ENCODE measurements at places on chromosomes 12 and 14.

- no peaks in the 10 kb centered on the region for H3K27me3 ChIP-seq
- no peak overlapping the region for H3K4me3 ChIP-seq
- no peaks in the 10 kb centered on the region for H3K36me3 ChIP-seq
- no peaks in the 10 kb centered on the region for H3K4me1 ChIP-seq
- peak overlapping the region; percentile 98 for H3K27ac ChIP-seq
Observed at GRCh38 chr12:93592641-93593406, 20.3 kb downstream of the SOCS2 start.

GRCh38 chr14:99779751-99780150 lies 13.5 kb upstream of the EML1 start:
- no peak for DNase-seq
- H3K27ac ChIP-seq, result no peak overlapping the region
- H3K4me1 ChIP-seq, result no peaks in the 10 kb centered on the region
- no peaks in the 10 kb centered on the region for H3K36me3 ChIP-seq
- H3K4me3 ChIP-seq, result no peak overlapping the region

DNA sequence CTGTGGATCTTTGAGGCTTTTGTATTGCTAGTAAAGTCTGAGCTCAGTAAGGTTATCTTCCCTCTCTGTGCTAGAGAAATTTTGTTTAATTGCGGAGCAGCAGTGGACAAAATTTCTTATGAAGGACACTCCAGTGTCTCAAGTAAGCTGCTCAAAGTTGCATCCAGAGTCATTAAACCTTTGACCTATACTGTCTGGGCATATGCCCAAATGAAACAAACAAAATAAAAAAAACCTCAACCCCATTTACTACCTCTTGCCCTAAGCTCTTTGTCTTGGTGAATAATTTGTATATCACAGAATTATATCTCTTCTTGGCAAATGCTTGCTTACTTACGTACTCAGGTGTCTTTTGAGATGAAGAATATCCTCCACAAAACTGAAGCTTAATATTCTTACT lies 465.2 kb downstream of the SOX5 start:
- H3K36me3 ChIP-seq, result no peaks in the 10 kb centered on the region
- no peak for DNase-seq
- no peak overlapping the region for H3K27ac ChIP-seq
- H3K27me3 ChIP-seq, result no peaks in the 10 kb centered on the region
- H3K4me1 ChIP-seq, result no peaks in the 10 kb centered on the region

- no peaks in the 10 kb centered on the region for H3K36me3 ChIP-seq
- H3K27me3 ChIP-seq, result no peaks in the 10 kb centered on the region
- H3K4me3 ChIP-seq, result no peak overlapping the region
Observed at GRCh38 chr12:42475106-42475505, 114.4 kb downstream of the PRICKLE1 start.

GRCh38 chr12:49367381-49368239 lies at the start of gene SPATS2:
TSS of gene SPATS2 (plus strand) at chr12:49367462. CDS start at chr12:49461013, 93,551 bp downstream.
- peaks cover 6% of the 10 kb centered on the region for H3K4me1 ChIP-seq
- DNase-seq, result no peak
- peak within 1 kb of the TSS; percentile 96 for H3K27ac ChIP-seq
- no peaks in the 10 kb centered on the region for H3K27me3 ChIP-seq

GRCh38 chr14:79376557-79376956 lies 834.7 kb downstream of the DIO2 start:
- H3K4me3 ChIP-seq, result no peak overlapping the region
- H3K36me3 ChIP-seq, result no peaks in the 10 kb centered on the region
- no peak for DNase-seq
- H3K27me3 ChIP-seq, result no peaks in the 10 kb centered on the region
- no peak overlapping the region for H3K27ac ChIP-seq

DNA sequence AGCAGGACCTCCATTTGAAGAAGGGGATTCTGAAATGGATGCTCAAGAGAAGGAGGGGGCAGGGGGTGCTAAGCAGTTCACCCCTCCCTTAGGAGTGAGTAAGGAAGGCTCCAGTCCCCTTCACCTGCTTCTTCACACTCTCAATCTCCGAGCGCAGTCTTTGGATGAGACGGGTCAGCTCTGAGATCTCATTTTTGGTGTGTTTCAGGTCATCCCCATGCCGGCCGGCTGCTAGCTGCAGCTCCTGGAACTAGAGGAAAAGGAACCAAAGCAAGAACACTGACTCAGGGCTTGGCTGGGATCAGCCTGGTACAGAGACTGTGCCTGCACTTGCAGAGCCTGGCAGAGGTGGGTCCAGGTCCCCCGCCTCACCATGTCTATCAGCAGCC lies 7.3 kb downstream of the KRT73 start:
- H3K4me3 ChIP-seq, result no peak overlapping the region
- no peaks in the 10 kb centered on the region for H3K36me3 ChIP-seq
- no peak overlapping the region for H3K27ac ChIP-seq
- no peak for DNase-seq
- H3K27me3 ChIP-seq, result no peaks in the 10 kb centered on the region

DNA sequence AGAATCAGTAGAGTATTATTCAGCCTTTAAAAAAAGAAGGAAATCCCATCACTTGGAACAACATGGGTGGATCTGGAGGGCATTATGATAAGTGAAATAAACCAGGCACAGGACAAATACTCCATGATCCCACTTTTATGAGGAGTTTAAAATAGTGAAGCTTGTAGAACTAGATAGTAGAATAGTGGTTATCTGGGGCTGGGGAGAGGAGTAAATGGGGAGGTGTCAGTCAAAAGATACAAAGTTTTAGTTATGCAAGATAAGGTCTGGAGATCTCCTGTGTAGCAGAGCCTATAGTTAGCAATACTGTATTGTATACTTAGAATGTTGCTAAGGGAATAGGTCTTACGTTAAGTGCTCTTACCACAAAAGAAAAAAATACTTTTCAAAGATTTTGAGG lies 64.9 kb downstream of the RIC8B start:
- peak overlapping the region; percentile 15 for H3K27ac ChIP-seq
- no peaks in the 10 kb centered on the region for H3K27me3 ChIP-seq
- no peaks in the 10 kb centered on the region for H3K36me3 ChIP-seq
- no peak for DNase-seq
- no peak overlapping the region for H3K4me3 ChIP-seq

- H3K4me1 ChIP-seq, result no peaks in the 10 kb centered on the region
- no peaks in the 10 kb centered on the region for H3K36me3 ChIP-seq
- DNase-seq, result no peak
Observed at GRCh38 chr12:45912774-45913173, 77.6 kb downstream of the SCAF11 start.

- no peaks in the 10 kb centered on the region for H3K36me3 ChIP-seq
- peak overlapping the region; percentile 70 for H3K4me3 ChIP-seq
- no peaks in the 10 kb centered on the region for H3K27me3 ChIP-seq
- no peak for DNase-seq
- H3K27ac ChIP-seq, result no peak overlapping the region
- H3K4me1 ChIP-seq, result no peaks in the 10 kb centered on the region
Observed at GRCh38 chr12:31962076-31962475, 2.9 kb downstream of the RESF1 start.

- no peaks in the 10 kb centered on the region for H3K36me3 ChIP-seq
- no peaks in the 10 kb centered on the region for H3K27me3 ChIP-seq
- H3K4me1 ChIP-seq, result no peaks in the 10 kb centered on the region
- no peak overlapping the region for H3K27ac ChIP-seq
- H3K4me3 ChIP-seq, result no peak overlapping the region
Observed at GRCh38 chr14:50783563-50783962, 47.4 kb downstream of the NIN start.

- no peak overlapping the region for H3K4me3 ChIP-seq
- H3K27me3 ChIP-seq, result no peaks in the 10 kb centered on the region
- H3K36me3 ChIP-seq, result no peaks in the 10 kb centered on the region
- H3K27ac ChIP-seq, result peak overlapping the region; percentile 33
- peaks cover 8% of the 10 kb centered on the region for H3K4me1 ChIP-seq
- DNase-seq, result no peak
Observed at GRCh38 chr14:71362920-71363584, 455.8 kb downstream of the PCNX1 start.

- H3K36me3 ChIP-seq, result no peaks in the 10 kb centered on the region
- no peaks in the 10 kb centered on the region for H3K27me3 ChIP-seq
- no peak overlapping the region for H3K4me3 ChIP-seq
- no peak overlapping the region for H3K27ac ChIP-seq
- peaks cover 5% of the 10 kb centered on the region for H3K4me1 ChIP-seq
Observed at GRCh38 chr12:12608557-12608957, 3.1 kb upstream of the CREBL2 start.

DNA sequence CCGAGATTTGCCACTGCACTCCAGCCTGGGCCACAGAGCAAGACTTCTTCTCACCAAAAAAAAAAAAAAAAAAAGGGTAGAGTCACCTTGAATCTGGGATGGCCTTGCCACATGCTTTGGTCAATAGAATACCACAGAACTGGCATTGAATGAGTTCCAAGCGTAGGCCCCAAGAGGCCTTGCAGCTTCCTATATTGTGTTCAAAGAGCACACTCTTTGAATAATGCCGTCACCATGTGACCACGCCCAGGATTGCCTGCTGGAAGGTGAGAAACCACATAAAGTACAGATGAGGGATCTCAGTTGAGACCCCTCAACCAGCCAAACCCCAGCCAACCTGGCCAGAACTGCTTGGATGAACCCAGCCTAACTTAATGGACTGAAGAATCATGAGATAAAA lies 239.2 kb upstream of the AMIGO2 start:
- no peak overlapping the region for H3K27ac ChIP-seq
- H3K4me3 ChIP-seq, result no peak overlapping the region
- no peaks in the 10 kb centered on the region for H3K36me3 ChIP-seq

DNA sequence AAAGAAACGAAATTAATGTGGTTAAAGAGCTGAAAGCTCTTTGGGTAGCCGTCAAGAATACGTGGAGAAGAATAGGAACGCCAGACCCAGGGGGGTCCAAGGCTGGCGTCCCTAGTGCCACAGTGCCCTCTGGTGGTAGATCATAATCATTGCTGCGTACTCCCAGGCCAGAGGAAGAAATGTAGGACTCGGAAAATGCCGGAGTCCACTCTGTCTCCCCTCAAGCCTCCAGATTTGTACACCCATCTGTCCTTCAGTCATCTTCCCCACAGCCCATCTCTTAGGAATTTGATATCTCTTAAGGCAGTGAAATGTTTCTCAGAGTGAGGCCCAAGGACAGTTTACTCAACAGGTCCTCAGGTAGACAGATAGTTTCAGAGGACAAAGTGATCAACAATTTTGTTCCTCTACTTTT lies 25.4 kb upstream of the PLEKHG6 start:
- H3K4me3 ChIP-seq, result no peak overlapping the region
- no peaks in the 10 kb centered on the region for H3K27me3 ChIP-seq
- no peak overlapping the region for H3K27ac ChIP-seq

- no peaks in the 10 kb centered on the region for H3K27me3 ChIP-seq
- no peak for DNase-seq
- no peak overlapping the region for H3K27ac ChIP-seq
- H3K36me3 ChIP-seq, result no peaks in the 10 kb centered on the region
Observed at GRCh38 chr12:75932241-75932640, 99.3 kb downstream of the PHLDA1 start.

GRCh38 chr14:67285876-67286452 lies 44.7 kb downstream of the PALS1 start:
- H3K36me3 ChIP-seq, result no peaks in the 10 kb centered on the region
- H3K27me3 ChIP-seq, result no peaks in the 10 kb centered on the region
- H3K4me3 ChIP-seq, result no peak overlapping the region
- H3K4me1 ChIP-seq, result no peaks in the 10 kb centered on the region

- no peaks in the 10 kb centered on the region for H3K27me3 ChIP-seq
- no peak overlapping the region for H3K4me3 ChIP-seq
- no peak overlapping the region for H3K27ac ChIP-seq
- peaks cover 3% of the 10 kb centered on the region for H3K4me1 ChIP-seq
- H3K36me3 ChIP-seq, result no peaks in the 10 kb centered on the region
Observed at GRCh38 chr14:93301821-93302447, 30.9 kb downstream of the BTBD7 start.

DNA sequence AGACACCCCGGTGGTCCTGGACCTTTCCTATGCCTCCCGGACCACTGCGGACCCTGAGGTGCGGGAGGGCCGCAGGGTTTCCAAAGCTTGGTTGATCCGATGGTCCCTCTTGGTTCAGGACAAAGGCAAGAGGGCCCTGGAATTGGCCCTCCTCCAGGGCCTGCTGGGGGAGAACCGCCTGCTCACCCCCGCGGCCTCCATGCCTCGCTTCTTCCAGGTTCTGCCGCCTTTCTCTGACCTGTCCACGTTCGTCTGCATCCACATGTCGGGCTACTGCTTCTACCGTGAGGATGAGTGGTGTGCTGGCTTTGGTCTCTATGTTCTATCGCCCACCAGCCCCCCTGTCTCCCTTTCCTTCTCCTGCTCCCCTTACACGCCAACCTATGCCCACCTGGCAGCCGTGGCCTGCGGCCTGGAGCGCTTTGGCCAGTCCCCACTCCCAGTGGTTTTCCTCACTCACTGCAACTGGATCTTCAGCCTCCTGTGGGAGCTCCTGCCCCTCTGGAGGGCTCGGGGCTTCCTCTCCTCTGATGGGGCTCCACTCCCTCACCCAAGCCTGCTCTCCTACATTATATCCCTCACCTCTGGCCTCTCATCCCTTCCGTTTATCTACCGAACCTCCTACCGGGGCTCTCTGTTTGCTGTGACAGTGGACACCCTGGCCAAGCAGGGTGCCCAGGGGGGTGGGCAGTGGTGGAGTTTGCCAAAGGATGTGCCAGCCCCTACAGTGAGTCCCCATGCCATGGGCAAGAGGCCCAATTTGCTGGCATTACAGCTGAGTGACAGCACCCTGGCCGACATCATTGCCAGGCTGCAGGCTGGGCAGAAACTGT lies 13.8 kb downstream of the CBLN3 start:
- no peak overlapping the region for H3K27ac ChIP-seq
- no peaks in the 10 kb centered on the region for H3K36me3 ChIP-seq
- no peaks in the 10 kb centered on the region for H3K4me1 ChIP-seq
- no peak overlapping the region for H3K4me3 ChIP-seq
- H3K27me3 ChIP-seq, result no peaks in the 10 kb centered on the region
- DNase-seq, result no peak

DNA sequence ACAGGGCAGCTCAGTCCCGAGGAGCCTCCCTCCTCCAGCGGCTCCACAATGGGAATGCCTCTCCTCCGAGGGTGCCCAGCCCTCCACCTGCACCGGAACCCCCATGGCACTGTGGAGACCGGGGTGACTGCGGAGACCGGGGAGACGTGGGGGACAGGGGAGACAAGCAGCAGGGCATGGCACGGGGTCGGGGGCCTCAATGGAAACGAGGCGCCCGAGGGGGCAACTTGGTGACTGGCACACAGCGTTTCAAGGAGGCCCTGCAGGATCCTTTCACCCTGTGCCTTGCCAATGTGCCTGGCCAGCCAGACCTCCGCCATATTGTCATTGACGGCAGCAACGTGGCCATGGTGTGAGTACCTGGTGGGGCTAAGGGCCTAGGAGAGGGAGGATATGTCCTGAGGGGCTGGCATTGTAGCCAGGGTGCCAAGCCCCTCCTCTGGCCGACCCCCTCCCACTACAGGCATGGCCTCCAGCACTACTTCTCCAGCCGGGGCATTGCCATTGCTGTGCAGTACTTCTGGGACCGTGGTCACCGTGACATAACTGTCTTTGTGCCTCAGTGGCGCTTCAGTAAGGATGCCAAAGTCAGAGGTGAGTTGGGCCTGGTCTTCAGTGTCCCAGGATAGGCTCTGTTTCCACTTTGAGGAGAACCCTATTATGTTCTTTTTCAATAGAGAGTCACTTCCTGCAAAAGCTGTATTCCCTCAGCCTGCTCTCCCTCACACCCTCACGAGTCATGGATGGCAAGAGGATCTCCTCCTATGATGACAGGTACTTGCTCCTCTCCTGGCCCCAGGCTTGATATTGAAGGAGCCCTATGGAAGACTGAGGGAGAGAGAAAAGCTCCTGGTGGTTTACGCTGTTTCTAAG lies 2.7 kb downstream of the KHNYN start:
- DNase-seq, result no peak
- H3K36me3 ChIP-seq, result no peaks in the 10 kb centered on the region
- peaks cover 11% of the 10 kb centered on the region for H3K4me1 ChIP-seq

GRCh38 chr12:89384807-89385206 lies 32.5 kb upstream of the DUSP6 start:
- peaks cover 4% of the 10 kb centered on the region for H3K4me1 ChIP-seq
- no peak overlapping the region for H3K4me3 ChIP-seq
- H3K36me3 ChIP-seq, result no peaks in the 10 kb centered on the region
- H3K27ac ChIP-seq, result peak overlapping the region; percentile 58

- no peak overlapping the region for H3K4me3 ChIP-seq
- no peak for DNase-seq
Observed at GRCh38 chr14:45361727-45362126, 108.7 kb upstream of the MIS18BP1 start.
